ENCODE measurements at places on chromosomes 2 and 18.

- DNase-seq: no peak
Measured at GRCh38 chr2:109065391-109065734, 63.6 kb upstream of the SH3RF3 start.

DNA sequence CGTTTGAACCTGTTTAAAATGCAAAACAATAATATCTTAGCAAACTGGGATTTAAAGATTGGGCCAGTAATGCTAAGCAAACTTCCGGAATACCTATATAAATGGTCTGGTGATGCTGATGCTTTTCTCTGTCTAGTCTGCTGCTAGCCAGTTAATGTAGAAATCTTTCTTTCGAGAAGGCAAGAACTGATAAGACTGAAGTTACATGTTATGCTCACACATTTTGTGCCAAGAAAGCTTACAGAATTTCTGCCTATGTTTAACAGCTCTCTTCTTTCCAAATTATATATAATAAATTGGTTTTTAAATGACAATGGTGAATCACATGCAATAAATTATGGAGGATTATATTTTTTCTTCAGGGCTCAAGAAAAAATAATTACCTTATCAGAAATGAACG, 37.9 kb downstream of the GCA start:
- DNase-seq: no peak

DNA sequence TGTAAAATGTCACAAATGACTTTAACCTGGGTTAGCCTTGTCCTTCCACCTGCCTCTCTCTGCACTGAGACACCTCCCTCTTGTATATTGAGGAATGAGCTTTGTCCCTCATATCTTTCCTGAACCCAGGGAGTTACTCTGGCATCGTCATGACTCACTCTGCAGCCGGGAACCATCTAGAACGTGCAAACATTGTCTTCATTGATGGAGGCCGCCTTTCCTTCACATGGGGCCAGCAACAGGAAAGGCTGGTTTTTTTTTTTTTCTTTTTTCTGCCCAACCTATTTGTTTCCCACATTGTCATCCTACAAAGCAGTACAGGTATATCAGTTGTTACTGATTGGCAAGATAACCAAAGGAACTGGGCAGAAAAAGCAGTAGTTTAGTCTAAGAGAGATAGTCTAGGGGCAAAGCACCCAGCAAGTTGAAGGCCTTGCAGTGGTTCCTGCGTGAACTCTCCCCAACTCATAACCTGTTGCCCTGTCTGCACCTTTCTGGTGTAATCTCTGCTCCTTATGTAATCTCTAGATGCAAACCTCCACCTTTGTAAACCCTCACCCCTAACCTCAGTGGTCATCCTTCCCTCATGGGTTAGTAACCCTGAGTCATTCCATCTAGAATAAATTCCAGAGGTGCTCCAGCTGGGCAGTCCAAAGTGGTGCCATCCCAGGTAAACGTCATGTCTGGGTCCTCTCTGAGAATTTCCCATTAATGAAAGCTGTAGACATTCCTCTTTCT, 38.3 kb downstream of the SLC40A1 start:
- DNase-seq: no peak

- DNase-seq: no peak
Measured at GRCh38 chr2:156156580-156156979, 175.9 kb downstream of the NR4A2 start.

- DNase-seq: no peak
Measured at GRCh38 chr18:51537487-51537886, 340.0 kb upstream of the MEX3C start.

DNA sequence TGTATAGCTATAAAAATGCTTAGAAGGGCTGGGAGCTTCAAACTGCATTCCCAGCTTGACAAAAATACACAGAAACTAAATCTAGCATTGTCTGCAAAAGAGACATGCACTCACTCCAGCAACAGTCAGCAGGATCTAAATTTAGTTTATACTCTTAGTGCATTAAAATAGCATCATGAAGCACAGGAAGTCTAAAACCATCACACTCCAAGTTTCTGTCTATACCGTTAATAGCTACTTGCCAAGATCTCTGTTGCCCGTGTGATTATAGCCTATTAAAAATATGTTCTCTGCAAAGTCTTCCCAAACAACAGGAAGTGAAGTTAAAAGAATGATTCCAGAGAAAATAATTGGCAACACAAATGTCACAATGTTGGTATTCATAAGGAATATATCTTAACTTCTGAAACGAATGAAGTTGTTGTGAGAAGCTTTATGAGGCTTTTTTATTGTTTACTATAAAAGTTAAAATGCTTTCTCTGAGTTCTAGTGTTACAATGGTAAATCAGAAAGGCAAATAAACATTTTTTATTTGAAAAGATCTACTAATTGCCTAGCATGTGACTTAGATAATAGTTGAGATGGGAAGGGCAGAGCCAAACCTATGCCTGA, 184.2 kb downstream of the ZNF385B start:
- no peak for DNase-seq

GRCh38 chr18:8045884-8046281, 478.8 kb downstream of the PTPRM start:
- no peak for DNase-seq

DNA sequence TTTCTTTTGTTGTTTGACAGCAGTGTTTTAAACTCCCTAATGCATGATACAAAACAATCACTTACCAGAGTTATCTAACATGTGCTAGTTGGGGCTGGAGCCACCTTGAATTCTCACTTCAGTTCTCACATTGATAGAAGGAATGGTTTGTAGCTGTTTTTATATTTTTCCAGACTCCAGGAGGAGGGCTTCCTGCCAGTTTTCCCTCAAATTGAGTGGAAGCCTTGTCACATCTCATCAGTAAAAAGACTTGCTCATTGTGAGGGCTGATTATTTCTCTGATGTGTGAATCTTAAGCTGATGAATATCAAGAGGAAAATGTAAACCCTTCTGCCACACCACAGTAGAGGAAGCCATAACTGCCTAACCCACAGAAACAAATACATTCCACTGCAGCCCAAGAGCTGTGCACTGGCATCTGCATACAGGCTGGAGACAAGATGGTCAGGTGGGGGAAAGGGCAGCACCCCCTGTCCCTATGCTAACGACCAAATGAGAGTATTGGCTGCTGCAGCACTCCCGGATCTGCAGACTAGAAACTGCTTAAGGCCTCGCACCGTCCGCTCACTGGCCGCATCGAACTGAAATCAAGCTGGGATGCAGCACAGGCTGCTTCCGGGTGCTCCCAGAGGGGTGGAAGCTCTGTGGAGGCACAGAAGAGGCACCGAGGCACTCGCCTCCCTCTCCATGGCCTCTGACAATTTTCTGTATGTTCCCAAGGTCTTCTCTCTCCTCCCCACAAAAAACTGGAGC, 73.7 kb upstream of the TPO start:
- DNase-seq: no peak

- no peak for DNase-seq
Measured at GRCh38 chr18:35155398-35156117, 85.3 kb upstream of the ZNF397 start.

DNA sequence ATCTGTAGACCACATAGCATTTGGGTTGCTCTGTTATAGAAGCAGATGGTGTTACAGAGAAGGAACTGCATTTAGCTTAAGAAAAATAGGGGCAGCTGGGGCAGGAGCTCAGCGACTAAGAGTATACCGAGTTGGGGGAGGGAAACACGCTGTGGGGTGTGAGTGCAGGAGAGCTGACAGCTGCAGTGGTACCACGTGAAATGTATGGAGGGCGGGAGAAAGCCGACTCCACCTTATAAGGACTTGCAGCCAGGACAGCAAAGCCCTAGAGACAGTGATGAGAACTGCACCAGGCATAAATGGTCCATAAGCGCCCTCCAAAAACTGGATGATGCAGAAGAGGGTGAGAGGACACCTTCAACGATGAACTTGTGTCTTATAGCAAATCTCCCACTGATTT, 237.6 kb downstream of the PRKCE start:
- no peak for DNase-seq

DNA sequence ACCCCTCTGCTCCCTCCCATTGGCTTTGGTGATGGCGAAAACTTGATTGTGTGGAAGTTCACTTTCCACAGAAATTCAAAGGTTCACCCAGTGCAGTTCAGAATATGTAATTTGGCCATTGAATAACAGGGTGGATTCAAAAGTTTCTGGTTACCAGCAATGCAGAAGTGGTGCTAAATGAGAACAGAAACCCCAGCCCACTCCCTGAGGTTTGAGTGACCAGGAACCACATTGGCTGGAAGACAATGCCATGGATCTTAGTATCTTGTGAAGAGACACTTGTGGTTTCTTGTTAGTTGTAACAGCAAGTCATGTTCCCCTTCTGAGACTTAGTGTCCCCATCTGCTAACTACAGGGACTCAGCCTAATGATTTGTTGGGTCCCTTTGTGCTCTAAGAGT, 49.8 kb downstream of the QPCT start:
- no peak for DNase-seq

- no peak for DNase-seq
Measured at GRCh38 chr2:215499331-215499730, 63.5 kb upstream of the FN1 start.
